Neuronal stem cell (in vitro differentiated cells): ENCODE measurements at places on chromosomes 2 and 18.

DNA sequence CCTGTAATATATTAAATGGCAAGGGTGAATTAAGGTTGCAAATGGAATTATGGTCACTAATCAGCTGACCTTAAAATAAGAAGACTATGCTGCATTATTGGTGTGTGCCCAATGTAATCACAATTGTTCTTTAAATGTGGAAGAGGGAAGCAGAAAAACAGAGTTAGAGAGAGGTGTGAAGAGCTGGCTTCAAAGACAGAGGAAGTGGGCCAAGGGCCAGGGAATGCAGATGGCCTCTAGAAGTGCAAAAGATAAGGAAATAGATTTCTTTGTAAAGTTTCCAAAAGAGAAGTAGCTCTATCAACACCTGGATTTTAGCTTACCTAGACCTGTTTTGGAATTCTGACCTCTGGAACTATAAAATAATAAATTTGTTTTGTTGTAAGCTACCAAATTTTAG is 276.0 kb downstream of the LRRTM1 start:
- no peak for DNase-seq

GRCh38 chr2:85421260-85422071 is 3.0 kb downstream of the SH2D6 start:
- DNase-seq, result no peak

DNA sequence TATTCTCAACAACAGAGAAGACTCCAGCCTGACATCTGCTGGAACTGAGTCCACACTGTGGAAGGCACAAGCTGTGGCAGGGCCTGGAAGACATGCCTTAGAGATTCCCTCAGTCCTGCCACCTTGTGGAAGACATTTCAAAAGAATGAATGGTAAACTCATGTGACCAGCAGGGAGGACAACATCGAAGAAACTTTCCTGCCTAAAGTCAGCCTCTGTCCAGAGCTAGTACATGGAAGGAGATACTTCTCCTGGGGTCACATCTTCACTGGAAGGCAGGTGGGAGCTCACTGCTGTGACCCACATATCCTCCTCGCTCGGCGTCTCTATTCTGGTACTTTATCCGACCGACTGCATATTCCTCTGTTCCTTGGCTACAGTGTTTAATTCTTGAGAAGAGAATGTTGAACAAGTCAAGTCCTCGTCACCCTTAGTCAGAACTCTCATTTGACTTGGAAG is 59.5 kb downstream of the PUM2 start:
- DNase-seq, result peak; percentile 55

DNA sequence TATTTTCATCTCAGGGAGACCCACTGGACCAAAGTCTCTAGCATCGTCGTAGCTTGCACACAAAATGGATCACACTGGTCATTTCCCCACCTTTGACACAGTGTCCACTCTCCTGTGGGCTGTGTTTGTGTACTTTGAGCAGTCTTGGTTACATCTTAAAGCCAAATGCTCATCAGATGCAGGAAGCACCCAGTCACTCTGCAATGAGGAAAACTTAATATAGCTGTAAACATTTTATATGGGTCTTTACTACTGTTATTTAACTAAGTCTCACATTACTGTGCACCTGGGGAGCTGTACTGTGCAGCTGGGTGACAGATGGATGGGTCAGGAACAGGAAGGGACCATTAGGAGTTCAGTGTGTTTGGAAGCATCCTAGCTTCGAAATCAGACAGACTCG is 109.0 kb upstream of the CXCR4 start:
- no peak for DNase-seq

DNA sequence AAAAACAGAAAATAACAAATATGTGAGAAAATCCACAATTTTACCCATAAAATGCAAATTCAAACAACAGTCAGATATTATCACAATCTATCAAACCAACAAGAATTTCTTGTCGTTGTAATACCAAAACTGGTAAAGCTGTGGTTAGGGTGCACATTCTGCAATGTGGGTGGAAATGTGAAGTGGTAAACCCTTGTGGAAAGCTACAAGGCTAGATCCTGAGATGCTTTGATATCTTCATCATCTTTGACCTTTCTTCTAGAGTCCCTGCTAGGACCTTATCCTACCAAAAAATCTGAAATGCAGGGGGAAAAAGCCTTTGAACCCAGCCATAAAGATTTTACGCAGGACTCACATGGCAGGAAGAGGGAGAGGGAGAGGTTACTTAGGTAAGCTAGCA is 17.2 kb upstream of the ATG16L1 start:
- DNase-seq, result no peak

DNA sequence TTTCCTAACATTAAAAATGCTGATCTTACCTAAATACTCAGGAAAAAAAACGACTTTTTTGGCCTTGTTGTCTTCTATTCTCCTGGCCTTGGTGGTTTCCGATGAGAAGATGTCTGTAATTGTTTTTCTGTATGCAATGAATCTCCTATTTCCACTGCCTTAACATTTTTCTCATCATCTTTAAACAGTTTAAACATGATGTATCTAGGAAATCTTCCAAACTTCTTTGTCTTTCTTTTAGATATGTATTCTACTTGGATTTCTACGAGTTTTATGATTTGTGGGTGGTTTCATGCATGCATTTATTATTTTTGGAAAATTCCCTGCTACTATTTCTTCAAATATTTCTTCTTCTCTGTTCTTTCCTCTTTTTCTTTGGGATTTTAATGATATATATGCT is 288.6 kb upstream of the GYPC start:
- DNase-seq, result no peak

DNA sequence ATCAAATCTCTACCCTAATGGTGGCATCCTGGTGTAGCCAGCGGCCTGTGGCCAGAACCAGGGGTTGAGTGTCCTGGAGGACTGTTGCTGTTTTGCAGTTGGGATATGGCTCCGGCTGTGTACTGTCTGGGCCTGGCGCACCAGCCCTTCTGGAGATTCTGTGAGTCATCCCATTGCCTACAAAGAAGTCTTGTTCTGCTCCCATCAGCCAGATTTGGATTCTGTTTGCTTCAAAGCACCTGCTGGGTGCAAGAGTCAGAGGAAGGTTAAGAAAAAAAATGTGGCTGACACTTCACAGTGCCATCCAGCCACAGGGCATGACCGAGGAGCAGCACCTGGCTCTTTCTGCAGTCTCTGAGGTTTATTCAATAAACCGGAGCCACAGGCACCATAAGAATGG is 41.0 kb upstream of the ASAP2 start:
- DNase-seq, result no peak

- no peak for DNase-seq
Measured at GRCh38 chr2:214410128-214410775, 602 bp upstream of the VWC2L start.

GRCh38 chr18:389658-390357 is 110.7 kb downstream of the COLEC12 start:
- no peak for DNase-seq

DNA sequence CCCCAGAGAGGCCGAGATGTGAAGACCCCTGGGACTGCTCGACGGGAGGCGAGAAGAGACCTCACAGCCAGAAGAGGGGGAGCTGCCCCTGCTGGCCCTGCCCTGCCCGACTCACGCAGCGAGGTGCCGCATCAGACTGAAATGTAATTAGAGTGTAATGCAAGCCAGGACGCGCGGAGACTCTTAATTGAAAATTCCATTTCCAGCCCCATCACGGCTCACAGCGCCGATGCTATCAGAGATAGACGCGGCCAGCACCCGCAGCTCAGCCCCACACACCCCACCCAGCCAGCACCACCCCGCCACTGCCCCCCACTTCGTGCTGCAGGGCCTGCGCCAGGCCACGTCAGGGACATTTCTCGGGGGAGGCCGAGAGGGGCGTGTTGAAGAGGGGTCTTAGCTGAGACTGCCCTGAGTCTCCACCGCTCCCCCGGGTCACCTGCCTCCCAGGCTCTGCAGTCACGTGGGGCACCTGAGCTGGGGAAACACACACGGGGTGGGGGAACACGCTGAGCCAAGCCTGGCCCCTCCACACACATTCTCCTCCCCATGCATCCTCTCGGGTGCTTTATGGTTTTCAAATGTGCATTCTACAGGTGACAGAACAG is 78.1 kb downstream of the TEX51 start:
- no peak for DNase-seq

DNA sequence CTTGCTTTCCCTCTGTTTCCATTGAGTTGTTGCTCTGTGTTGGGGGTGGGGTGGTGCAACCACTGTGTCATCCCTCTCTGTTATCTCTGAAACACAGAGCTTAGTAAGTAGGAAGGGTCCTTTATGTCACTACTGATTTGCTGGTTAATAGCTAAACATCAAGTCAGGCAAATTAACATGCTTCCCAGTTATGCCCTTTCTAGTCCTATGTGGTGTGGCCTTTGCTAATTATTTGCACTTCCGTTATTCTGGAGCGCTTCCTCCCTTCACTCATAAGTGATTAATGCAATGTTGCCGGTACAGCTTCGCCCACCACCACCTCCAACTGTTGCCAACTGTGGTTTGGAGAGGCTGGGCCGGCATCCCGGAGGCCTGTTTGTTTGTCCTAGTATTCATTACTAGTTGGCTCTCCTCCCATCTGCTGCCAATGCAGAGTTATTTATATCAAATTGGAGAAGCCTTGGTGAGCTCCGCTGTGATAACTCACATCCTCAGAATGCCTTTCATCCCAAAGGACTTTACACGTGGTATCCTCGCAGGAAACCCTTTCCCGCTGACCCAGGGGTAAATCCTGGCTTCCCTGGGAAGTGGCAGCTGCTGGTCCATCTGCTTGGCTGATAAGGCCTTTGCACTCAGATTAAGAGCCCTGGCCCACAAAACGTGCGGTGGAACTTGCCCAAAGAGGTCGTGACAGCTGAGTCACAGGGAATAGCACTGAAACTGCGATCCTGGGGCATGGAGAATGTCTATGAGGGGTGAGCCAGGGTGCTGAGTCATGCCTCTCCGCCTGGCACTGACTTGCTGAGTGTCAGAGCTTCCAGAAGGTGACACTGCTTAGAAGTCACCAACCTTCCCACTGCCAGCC is 72.0 kb upstream of the ZCCHC2 start:
- DNase-seq, result no peak

DNA sequence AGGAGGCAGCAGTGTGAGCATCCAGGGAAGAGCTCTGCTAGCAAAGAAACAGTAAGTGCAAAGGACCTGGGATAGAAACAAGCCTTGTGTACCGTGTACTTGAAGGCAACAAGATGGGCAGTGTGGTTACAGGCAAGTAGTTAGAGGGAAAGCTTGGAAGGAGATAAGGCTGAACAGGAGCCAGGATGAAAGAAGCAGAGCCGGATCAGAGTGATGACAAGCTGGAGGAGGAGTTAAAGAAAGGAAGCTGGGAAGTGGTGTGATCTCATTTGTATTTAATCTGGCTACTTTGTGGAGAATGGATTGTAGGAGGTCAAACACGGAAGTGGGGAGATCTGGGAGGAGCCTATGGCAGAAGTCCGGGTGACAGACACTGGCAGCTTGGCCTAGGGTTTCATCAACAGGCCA is 44.7 kb upstream of the VPS54 start:
- no peak for DNase-seq

DNA sequence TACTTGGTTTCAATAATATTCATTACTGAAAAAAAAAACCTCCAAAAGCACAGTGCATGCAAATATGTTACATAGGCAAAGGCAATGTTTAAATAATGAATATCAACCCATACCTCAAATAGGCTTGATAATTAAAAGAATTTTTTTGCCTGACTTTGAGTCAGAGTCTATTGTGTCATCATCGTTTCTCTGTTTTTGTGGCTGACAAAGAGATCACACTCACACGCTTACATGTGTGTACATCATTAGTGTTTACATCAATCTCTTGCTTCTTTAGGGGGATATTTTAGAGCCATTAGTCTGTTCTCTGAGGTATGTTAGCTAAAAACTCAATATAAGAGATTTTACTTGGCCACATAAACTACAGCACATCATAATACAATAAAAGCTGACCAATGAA is 150.3 kb upstream of the MMADHC start:
- no peak for DNase-seq

DNA sequence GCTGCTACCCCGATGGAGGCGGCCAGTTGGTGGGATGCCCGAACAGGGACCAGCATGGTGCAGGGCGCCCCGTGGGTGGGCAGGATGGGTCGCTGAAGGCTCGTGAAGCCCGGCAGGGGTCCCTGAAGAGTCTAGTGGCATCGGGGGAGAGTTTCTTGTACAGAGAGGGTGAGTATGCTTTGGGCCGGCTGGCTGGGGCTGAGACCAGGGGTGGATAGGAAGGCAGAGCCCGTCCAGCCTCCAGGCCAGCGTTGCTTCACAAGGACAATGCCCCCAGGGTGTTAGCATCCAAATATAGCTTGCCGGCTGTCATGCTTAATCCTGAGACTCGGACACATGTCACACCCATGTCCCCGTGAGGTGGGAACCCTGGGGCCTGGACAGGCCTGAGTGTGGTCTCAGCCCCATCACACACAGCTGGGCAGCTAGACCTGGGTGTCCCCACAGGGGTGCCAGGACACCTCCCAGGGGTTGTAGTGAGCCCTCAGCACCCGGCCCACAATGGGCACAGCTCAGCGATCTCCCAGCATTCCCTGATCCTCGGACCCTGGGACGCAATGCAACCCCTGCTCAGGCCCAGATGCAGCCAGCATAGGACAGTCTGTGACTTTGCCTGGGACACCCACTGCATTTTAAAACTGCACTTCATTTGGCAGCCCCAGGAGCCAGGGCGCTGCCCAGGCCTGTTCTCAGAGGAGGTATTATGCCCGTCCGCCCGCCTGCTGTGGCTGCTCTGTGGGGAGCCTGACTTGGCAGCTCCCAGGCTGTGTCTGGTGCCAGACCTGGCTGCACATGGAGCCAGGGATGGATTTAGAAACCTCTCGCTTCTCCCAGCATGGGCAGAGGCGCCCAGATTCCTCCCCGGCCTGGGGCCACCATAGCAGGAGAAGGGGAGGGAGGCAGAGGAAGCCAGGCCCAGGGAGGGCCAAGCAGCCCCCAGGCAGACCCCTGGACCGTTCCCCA is 36.4 kb downstream of the RAMP1 start:
- DNase-seq, result no peak

- DNase-seq, result no peak
Measured at GRCh38 chr2:191255271-191255670, 10.1 kb downstream of the MYO1B start.

DNA sequence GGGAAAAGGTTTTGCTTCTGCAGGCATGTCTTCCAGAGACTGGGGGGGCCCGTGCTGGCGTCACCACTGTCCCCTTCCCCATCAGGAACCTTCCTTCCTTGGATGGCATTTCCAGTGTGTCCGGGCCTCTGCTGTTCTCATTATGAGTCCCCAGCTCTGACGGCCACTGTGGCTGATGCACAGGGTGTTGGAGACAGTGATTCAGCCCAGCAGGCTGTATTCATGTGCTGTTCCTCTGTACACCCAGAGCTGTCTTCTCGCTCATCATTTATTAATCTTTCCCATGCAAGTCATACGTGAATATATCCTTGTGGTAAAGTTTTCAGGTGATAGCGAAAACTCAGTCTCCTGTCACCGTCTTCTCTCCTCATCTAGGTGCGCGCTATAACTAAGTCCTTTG is 57.7 kb downstream of the ASAP2 start:
- no peak for DNase-seq

GRCh38 chr2:230413479-230413878 is 2.5 kb upstream of the SP100 start:
- no peak for DNase-seq
